RWPE2 (cell line): ENCODE measurements at places on chromosomes 7 and 10.

GRCh38 chr10:110803830-110804338 lies 67.8 kb upstream of the PDCD4 start:
- no peak for DNase-seq

- no peak for DNase-seq
Measured at GRCh38 chr10:59879363-59879913, 26.9 kb downstream of the CCDC6 start.

- no peak for DNase-seq
Measured at GRCh38 chr7:93799750-93800357, 90.7 kb downstream of the TFPI2 start.

GRCh38 chr10:92011560-92012214 lies 88.1 kb downstream of the BTAF1 start:
- no peak for DNase-seq

GRCh38 chr7:35552691-35553090 lies 142.2 kb downstream of the HERPUD2 start:
- no peak for DNase-seq

DNA sequence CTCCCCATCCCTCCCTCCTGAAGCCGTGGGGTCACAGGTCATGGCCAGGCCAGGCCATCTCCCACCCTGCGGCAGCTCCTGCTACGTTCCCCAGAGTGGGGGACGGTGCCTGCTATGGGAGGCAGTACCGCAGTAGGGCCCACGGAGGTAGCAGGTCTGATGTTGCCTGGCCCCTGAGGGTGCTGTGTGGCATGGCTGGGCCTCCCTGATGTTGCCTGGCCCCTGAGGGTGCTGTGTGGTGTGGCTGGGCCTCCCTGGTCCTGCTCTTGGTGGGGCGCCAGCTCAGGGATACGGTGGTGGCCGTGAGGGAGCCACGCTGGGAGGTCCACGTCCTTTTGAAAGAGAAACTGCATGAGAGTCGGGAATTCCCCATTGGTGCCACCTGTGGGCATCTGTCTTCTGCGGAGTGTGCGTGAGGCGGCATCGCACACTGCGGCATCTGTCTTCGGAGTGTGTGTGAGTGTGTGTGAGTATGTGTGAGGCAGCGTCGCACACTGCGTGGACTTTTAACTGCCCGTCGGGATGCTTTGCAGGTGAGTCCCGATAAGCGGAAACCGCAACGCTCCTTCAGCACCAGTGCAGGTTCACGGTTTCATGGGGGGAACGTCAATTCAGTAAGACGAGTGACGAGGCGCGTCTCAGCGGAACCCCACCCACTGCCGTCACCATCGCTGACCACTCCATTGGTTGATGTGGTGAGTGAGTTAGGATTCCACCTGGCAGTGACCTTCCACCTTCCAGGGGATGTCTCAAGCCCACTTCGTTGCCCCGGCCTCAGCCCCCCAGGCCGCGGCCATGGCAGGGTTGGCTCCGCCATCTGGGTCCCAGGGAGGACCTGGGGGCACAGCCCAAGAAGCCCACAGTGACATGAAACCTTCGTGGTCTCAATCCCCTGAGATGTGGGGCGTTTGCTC lies 51.2 kb upstream of the CFAP46 start:
- no peak for DNase-seq

- DNase-seq: no peak
Measured at GRCh38 chr10:130378556-130379400, 242.6 kb downstream of the GLRX3 start.

DNA sequence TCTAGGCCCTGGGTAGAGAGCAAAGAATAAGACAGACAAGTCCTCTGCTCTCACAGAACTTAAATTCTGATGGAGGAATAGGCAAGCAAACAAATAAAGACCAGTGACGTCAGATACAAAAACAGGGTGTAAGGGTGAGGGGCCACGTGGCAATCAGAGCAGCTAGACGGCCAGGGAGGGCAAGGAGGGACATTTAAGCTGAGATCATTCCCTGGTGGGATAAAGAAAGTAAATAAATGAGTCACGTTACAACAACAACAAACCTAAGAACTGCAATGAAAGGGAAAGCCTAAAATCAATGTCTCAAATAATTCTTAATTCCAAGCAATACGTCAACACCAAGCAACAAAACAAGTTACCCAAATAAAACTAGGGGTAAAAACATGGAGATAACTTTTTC lies 21.8 kb downstream of the STN1 start:
- DNase-seq: no peak

DNA sequence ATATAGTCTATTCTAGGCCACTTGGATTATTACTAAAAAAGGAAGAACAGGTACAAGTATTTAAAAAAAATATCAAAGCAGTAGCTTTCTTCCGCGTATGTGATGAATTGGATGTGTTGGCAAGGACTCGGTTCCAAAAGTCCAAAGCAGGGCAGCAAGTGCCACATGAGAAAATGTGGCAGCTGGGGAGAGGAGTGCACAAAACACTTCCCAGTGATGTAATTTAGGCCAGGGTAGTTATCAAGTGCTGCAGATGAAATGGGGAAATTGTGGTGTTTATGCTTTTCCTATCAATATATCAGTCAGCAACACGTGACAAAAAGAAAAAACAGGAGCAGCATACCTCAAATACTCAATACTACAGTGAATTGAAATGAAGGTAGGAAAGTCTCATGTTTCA lies 7.0 kb downstream of the RHOBTB1 start:
- DNase-seq: no peak

DNA sequence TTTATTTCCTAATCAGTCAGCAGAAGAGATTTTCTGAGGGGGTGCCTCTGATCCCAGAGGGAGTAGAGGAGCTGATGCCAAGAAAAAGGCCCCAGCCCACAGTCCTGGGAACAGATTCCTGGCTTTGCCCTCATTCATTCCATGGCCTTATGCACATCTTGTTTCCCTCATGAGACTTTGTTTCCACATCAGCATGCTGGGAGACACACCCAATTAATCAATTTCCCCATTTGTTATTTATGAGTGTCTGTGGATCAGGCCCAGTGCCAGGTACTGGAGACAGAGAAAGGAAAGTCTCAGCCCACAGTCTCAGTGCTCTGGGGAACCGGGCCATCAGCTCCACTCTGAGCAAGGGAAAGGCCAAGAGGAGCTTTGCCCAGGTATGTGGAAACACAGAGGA lies 496.2 kb upstream of the ZMIZ1 start:
- no peak for DNase-seq

DNA sequence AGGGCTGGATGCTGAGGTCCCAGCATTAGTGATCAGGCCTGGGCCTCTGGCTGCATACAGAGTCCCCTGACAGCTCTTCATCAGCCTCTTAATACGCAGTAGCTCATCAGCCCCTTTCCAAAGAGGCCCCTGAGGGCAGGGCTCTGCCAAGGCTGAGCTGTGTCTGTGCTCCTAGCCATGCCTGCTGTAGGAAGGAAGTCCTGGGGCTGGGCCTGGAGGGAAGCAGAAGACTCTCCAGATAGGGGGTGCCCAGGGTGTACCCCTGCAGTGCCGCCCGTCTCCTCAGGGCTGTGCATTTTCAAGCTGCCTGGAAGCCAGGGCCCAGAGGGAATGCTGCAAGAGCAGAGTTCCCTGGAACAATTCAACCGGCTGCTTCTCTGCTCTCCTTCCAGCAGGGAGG lies 7.3 kb upstream of the RET start:
- DNase-seq: no peak

GRCh38 chr10:110989016-110989415 lies 69.6 kb downstream of the SHOC2 start:
- no peak for DNase-seq

- no peak for DNase-seq
Measured at GRCh38 chr7:45325378-45325777, 167.8 kb downstream of the RAMP3 start.

DNA sequence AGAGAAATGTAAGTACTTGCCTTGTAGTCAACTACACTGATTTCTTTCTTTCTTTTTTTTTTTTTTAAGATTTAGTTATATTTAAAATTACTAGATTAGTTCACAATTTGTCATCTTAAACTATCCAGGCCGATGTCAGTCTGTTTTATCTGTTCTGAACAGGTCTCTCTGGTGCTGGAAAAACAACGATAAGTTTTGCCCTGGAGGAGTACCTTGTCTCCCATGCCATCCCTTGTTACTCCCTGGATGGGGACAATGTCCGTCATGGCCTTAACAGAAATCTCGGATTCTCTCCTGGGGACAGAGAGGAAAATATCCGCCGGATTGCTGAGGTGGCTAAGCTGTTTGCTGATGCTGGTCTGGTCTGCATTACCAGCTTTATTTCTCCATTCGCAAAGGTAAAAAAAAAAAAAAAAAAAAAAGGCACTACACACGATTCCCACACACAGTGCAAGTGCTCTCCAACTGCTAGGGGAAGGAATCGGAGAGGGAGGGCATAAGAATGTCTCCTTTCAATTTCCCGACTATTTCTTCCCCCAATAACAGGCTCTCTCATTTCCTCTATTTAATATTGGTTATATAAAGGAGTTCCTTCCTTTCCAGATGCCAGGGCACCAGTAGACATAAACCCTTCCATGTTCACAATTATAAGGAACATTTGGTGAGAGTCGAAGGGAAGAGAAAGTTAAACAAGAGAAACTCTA lies 53.4 kb downstream of the PAPSS2 start:
- no peak for DNase-seq

DNA sequence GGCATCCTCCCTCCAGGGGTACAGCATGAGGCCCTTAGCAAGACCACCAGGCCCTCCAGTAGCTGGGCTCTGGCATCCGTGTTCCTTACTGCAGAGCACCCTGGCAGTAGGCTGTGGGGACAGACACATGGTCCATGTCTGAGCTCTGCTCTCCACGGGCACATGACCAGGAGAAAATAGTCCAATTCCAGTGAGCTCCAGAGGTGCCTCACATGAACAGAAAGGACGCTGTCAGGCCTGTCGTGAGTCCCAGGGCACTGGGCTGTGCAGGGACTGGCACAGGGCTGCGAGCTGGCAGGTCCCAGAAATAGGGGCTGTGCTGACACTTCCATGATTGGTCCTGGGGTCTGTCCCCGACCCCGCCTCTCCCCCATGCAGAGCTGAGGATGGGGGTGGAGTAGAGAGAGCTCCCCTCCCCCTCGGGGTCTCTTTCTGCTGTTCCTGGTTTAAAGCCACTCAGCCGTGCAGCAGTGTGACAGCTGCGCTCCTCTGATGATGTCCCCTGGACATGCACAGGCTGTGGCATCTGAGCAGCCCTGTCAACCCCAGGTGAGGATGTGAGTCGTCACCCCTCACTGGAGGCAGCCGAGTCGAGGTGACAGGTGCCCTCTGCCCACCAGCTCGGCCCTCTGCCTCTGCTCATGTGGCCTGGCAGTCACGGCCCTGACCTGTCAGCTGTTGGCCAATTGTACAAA lies 25.2 kb upstream of the ZNF488 start:
- DNase-seq: no peak

- DNase-seq: no peak
Measured at GRCh38 chr10:89479771-89480446, 55.5 kb downstream of the SLC16A12 start.

GRCh38 chr10:57113545-57113944 lies 752.5 kb upstream of the ZWINT start:
- no peak for DNase-seq

DNA sequence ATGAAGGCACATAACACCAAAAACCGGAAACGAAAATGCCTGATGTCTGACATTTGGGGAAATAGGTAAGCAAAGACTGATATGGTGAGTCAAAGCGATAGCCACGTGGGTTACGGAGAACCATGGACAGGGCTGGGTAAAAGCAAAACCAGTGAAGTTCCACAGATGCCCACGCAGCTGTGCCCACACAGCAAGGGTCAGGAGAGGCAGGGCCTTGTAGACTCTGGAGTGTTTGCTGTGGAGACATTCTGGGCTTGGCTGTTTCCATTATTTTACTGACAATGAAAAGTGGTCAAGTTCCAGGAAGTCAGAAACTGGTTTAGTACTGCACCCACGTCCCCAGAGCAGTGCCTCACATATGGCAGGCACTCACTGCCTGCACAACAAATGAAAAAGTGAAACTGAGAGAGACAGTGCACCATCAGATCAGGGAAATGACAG lies 148.7 kb downstream of the ZMYND11 start:
- DNase-seq: no peak

GRCh38 chr10:29199941-29200679 lies 88.8 kb upstream of the LYZL1 start:
- no peak for DNase-seq

DNA sequence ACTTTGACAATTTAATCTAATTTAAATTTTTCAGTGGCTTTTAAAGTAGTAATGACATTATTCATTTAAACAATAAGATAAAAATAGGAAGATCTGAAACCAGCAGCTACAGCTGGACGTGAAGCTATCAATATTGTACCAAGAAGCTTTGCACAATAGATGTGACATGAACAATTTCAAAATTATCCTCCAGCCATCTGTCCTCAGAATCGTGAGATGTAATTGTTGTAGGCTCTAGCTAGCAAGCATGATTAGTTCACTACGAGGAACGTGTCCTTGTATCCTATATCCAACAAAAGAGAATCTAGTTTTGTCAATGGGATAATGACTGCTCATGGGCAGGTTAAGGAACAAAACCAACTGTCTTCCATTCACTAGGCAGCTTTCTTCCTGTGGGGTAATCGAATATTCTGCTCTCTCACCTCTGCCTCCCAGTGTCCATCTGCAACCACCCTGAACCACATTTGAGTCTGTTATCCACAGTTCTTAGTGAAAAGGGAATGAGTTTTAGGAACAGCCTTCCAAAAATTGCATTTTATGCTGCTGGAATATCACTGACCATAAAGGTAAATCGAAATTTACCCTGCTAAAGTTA lies 247.3 kb downstream of the PARD3 start:
- no peak for DNase-seq

- DNase-seq: no peak
Measured at GRCh38 chr10:100347568-100348195, 649 bp downstream of the SCD start.

GRCh38 chr7:46003896-46004875 lies 83.1 kb upstream of the IGFBP3 start:
- DNase-seq: peak; percentile 80

DNA sequence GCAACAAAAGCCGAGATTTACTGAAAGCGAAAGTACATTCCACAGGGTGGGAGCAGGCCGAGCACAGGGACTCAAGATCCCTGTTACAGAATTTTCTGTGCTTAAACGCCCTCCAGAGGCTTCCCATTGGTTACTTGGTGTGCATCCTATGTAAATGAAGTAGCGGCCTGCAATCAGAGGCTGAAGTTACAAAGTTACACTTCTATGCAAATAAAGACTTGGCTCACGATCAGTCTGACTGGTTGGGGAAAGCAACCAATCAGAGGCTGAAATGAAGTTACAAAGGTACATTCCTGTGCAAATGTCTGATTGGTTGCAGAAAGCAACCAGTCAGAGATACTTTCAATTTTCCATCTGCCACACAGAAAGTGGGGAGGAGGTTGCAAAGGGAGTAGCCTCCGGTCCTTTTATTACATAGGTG lies 4.1 kb downstream of the ACBD7 start:
- DNase-seq: peak; percentile 74

GRCh38 chr7:54581511-54581910 lies 39.3 kb downstream of the VSTM2A start:
- no peak for DNase-seq

DNA sequence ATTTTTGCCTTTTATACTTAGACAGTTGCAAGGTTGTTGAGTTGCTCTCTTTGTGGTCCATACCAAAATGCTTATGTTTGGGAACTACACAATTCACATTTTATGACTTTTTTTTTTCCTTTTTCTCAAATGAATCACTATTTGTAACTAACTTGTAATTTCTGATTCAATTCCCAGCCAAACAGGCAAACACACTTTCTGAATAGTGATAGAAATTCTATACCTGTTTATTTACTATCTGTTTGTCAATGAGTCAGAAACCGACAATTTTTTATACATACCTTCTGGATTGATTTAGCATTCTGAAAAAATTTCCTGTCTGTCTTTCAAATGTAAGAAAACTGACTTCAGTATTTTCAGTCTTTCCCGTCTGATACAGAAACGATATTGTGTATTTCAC lies 69.1 kb downstream of the MBL2 start:
- DNase-seq: no peak
